Occipital lobe (tissue), 3 donors: ENCODE measurements at places on chromosomes 4 and X. TPM values are rescaled to one million over a fixed set of nuclear protein-coding genes. Genes with fewer than 3 reads are reported as not detected.

ETDB gene
- not detected for total RNA-seq

RS1 gene
- total RNA-seq, result 0.16 TPM

PCDH11X gene
- 130 TPM for total RNA-seq

CT45A5 gene
- total RNA-seq, result not detected

AADAT gene
- total RNA-seq, result 18.6 TPM

MAGEA2B gene
- total RNA-seq, result not detected

FHDC1 gene
- total RNA-seq, result 3.3 TPM

REELD1 gene
- total RNA-seq, result not detected

C4orf36 gene
- total RNA-seq, result 1.6 TPM

SOX3 gene
- total RNA-seq, result 5.6 TPM

UBA6 gene
- 127 TPM for total RNA-seq

ARMCX2 gene
- total RNA-seq, result 68.6 TPM

MAGEE2 gene
- total RNA-seq, result 4.4 TPM

CAPN6 gene
- total RNA-seq, result 0.31 TPM

CYBB gene
- total RNA-seq, result 16.4 TPM

CYLC1 gene
- total RNA-seq, result 0.31 TPM

BBS12 gene
- total RNA-seq, result 19.5 TPM

CABS1 gene
- not detected for total RNA-seq

LRAT gene
- total RNA-seq, result 0.78 TPM

PDLIM3 gene
- 18.2 TPM for total RNA-seq

GUCY1B1 gene
- 60.8 TPM for total RNA-seq

HSD17B13 gene
- total RNA-seq, result 0.47 TPM

ARMCX1 gene
- 118 TPM for total RNA-seq

HMX1 gene
- total RNA-seq, result 0.16 TPM

CENPI gene
- total RNA-seq, result 7.0 TPM

SFRP2 gene
- total RNA-seq, result 1.1 TPM

ZNF157 gene
- total RNA-seq, result 4.7 TPM

ZNF185 gene
- 2.3 TPM for total RNA-seq

CRMP1 gene
- total RNA-seq, result 555 TPM

TEX11 gene
- not detected for total RNA-seq

COL4A5 gene
- total RNA-seq, result 17.8 TPM

TLR10 gene
- total RNA-seq, result 2.5 TPM

CENPVL2 gene
- total RNA-seq, result 1.7 TPM

RTL3 gene
- not detected for total RNA-seq

FAM90A26 gene
- total RNA-seq, result not detected

SATL1 gene
- total RNA-seq, result 1.2 TPM

USP17L10 gene
- not detected for total RNA-seq

NMU gene
- 1.9 TPM for total RNA-seq

CXCL9 gene
- total RNA-seq, result not detected

CT47A1 gene
- total RNA-seq, result not detected

SOWAHB gene
- 5.5 TPM for total RNA-seq

ANK2 gene
- 648 TPM for total RNA-seq

ARHGAP6 gene
- total RNA-seq, result 0.78 TPM

ARSJ gene
- 0.31 TPM for total RNA-seq

TFDP3 gene
- not detected for total RNA-seq

PRDM8 gene
- total RNA-seq, result 24.6 TPM

CCDC120 gene
- 2.0 TPM for total RNA-seq

TKTL2 gene
- total RNA-seq, result 0.47 TPM

TMPRSS11A gene
- total RNA-seq, result not detected

UGT2B10 gene
- not detected for total RNA-seq

RPS6KA6 gene
- total RNA-seq, result 26.8 TPM

TASL gene
- total RNA-seq, result 1.4 TPM

DGAT2L6 gene
- total RNA-seq, result not detected

DRD5 gene
- 0.94 TPM for total RNA-seq

NAA15 gene
- 52.7 TPM for total RNA-seq

LINC00632 gene
- 44.6 TPM for total RNA-seq
